ENCODE measurements at places on chromosomes 2 and 18.

DNA sequence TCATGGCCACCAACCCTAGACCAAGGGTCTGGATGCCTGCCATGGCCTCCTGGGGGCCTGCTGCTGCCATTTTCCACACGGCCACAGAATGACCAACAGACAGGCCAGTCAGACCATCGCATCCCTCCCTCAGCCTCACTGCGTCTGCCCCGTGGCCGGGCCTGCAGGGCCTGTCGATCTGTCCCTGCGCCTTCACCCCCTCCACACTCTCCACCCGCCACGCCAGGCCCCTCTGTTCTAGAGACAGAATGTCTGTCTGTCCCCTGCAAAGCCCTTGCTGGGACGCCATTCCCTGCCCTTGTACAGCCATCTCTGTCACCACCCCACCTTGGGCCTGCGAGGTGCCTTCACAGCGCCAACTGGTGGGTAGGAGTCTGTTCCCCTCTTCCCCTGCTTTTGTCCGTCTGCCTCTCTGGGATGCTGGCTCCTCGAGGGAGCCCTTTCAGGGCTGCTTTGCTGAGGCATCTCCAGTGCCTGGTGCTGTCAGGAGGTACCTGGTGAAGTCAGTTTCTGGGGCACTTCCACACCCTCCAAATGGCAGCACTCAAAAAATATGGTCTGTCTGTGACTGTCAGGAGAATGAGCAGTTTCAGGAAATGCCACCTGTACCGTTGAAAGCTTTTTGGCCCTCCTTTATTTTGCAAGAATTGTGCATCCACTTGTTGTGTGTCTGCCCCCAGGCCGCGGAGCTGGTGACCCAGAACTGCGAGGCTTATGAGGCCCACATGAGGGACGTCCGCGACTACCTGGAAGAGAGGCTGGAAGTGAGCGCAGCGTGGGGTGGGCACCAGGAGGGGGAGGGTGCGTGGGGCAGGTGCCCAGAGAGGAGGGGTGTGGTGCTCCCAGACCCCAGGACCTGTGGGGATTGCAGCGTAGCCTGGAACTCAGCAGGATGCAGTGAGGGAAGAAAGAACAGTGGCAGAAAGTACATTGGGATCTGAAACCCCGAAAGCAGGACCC lies 6.7 kb upstream of the ESPNL start:
- no peak for DNase-seq

GRCh38 chr2:53708988-53709387 lies 58.6 kb upstream of the CHAC2 start:
- no peak for DNase-seq

- DNase-seq: no peak
Observed at GRCh38 chr2:136075476-136075875, 42.5 kb downstream of the CXCR4 start.

DNA sequence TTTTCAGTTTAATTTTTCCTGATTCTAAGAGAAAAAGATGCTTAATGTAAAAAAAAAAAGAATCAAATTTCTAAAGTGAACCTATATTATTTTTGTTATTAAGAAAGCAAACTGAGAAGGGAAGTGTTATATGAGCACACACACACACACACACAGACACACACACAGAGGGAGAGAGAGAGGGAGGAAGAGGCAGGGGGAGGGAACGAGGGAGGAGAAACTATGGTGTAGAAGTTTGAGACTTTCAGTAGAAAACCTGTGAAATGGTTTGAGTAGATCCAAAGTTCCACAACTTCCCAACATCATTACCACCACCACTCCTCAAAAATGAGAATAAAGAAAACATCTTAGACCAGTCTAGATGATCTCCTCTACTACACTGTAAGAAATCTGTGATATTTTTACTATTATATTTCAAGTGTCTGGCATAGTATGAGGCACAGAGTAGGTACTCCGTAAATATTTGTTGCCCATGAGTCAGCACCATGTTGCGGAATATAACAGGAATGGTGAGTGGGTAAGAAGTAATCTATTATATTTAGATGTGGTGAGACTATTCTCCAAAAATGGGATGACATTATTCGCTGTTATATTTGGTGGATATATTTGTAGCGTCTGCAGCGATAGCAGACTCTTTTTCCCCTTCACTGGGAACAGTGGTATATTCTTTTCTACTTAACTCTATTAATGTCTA lies 149.4 kb upstream of the DNMT3A start:
- DNase-seq: no peak

DNA sequence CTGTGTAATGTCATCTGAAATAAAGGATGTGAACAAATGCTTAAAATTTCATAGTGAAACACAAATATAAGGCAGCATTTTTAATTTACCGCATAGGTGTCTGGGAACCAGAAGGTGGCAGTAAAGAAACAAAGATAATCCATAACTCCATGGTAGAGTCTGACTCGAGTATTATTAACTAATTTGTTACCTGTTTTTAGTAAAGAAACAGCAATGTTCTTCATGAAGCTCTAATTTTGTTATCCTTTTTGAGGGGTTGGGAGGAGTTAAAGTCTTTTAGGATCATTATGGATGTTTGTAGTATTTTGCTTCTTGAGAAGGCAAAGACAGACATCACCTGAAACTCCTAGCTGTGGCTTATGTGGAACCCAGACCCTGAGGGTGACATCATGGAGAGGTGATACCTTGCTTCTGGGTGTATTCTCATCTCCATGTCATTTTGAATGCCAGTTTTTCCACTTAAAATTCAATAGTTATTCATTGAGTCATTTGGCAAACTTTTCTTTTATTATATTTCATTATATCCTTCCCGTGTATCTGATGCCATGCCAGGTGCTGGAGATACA lies 286.2 kb upstream of the EPAS1 start:
- DNase-seq: peak; percentile 65

- no peak for DNase-seq
Observed at GRCh38 chr2:49801898-49802450, 647.7 kb upstream of the FSHR start.

- DNase-seq: no peak
Observed at GRCh38 chr2:66982766-66983165, 414.4 kb upstream of the ETAA1 start.

DNA sequence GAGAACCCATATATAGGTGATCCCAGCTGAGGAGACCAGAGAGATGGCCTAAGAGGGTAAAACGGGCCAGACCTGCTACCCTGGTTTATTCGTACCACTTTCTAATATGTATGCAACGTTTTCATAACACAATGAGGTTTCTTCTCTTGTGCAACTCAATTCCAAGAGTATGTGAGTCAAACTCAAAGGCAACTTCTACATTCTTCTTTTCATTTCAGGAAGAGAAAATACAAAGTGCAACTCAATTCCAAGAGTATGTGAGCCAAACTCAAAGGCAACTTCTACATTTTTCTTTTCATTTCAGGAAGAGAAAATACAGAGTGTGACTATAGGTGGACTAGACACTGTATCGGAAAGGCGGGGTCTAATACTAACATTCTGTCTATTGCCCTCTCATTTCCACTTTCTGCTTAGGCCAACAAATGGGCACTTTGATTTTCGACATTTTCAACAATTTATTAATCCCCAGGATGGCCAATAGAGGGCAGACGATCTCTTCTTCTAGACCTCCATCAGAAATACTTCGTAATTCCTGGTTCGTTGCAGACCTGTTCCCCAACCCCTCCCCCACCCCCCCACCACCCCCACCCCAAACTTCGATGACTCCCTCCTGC lies 3.7 kb upstream of the CRIM1 start:
- DNase-seq: peak; percentile 54

- no peak for DNase-seq
Observed at GRCh38 chr18:13019301-13019700, 28.1 kb downstream of the CEP192 start.

DNA sequence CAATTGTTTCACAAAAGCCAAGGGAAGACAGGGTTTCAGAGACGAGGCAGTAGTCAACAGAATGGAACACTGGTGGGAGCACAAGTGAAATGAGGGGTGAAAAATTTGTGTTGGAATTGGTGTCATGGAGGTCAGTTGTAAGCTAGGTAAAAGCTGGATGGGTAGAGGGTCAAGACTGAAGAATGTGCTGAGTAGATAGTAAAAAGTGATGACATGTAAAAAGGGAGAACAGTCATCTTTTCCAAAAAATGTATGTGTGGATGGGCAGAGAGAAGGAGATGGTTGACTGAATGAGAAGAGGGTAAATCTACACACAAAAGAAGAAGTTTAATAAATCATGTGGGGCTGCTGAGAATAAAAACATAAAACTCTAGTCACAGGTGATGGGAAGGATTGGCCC lies 92.7 kb upstream of the COL3A1 start:
- no peak for DNase-seq

DNA sequence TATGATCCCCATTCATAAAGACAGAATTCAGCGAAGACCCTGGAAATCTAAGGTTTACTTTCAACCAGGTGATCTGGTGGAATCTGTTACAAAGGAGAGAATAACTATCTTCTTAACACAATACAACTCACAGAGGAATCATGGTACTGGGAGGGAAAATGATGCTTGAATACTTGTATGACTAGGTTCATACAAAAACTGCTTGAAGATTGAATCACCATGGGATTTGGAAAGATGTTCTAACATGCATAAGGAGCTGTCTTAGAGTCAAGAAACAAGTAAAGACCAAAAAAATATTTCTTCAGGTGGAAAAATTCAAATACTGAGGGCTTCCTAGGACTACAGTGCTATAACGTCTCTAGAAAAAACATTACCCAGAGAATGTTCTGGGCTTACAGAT lies 32.2 kb downstream of the COL5A2 start:
- DNase-seq: no peak

- no peak for DNase-seq
Observed at GRCh38 chr2:189516546-189516945, 64.0 kb downstream of the SLC40A1 start.

DNA sequence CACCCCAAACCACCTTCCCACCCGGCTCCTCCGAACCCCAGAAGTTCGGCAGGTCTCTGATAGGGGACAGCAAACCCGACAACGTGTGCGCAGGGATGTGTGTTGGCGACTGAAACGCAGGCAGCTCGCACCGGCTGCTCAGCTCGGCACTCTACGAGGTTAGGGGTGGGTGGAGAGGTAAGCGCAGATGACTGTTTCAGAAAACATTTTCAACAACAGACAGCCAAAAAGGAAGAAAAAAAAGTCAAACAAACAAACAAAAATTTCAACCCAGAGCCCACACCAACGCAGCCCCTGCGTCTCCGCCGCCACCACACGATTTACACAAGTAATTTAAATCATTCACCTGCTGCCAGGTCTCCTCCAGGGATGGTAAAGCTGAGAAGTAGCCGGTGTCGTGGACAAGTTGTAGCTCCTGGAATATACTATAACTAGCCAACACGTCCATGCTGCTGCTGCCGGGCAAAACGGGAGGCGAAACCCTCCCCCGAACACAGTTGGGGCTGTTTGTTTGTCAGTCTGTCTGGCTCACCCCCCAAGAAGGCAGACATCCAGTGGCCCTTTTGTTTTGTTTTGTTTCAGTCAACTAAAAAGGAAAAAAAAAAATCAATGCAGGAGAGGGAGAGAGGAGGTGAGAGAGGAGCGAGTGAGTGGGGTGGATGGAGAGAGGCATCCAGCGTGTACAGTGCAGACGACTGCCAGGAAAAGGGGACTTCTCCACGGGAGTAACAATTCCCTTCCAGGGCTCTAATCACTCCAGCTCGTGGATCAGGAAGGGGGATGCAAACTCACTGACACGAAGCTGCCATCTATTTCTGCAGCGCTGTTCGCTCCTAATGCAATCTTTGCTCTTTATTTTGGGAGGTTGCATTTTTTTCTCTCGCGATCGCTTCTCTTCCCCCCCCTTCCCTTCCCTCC lies at the start of gene KLF7:
Gene KLF7 (minus strand): TSS at position 828 of the 918 bp plus-strand sequence. CDS start 380 bp downstream, at position 448.
- no peak for DNase-seq

GRCh38 chr2:95086017-95086416 lies 35.6 kb downstream of the MRPS5 start:
- DNase-seq: no peak

DNA sequence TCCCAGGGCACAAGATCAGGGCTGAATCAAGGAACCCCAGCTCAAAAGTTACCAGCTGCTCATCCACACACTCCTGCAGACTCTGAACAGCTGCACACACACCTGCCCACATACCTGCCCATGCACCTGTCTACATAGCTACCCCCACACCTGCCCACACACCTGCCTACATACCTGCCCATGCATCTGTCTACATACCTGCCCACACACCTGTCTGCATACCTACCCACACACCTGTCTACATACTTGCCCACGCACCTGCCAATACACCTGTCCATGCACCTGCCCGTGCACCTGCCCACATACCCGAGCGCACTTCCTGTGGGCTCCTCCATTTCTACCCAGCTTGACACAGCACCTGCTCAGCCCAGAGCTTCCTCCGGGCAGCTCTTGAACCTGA lies 122.8 kb upstream of the AGAP1 start:
- DNase-seq: no peak

DNA sequence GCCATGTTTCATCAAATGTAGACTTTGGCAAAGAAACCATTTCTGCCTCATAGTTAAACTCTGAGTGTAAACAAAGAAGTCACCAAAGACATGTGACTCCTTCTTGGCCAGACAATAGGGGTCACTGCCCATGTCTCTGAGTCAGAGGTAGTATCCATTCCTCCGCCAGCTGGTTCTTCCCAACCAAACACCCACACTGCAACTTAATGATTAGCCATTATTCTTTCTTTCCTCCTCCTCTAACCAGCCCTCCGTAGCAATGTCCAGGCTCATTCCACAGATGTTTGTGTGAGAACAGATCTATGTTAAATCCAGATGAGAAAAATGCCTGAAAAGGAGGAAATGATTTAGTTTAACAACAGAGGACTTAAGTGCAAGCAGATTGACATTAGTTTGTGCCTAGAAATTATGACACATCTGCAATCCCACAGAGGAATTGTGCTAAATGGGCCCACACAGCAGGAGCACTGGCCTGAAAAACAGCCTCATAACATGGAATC lies 127.9 kb upstream of the SH3BP4 start:
- peak; percentile 69 for DNase-seq

DNA sequence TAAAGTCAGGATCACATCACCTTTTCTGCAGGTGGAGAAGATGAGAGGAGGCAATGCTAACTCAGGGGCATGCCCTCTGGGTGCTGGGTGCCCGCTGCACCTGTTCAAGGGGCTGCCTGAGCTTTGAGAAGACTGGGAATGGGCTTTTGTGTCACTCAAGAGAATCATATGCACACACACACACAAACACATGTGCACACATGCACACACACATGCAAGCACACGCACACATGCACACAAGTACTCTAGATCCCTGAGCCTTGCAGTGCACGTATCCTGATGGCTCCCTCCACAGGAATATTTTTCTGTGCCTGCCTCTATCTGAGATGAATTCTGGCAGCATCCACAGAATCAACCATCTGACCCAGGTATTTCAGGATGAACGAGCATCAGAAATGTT lies 110.0 kb upstream of the TEX51 start:
- DNase-seq: no peak

All from HTR-8/SVneo (cell line).